ENCODE measurements at places on chromosomes 6 and 20.

- no peak for DNase-seq
Measured at GRCh38 chr6:144283646-144284477, 1.3 kb upstream of the UTRN start.

DNA sequence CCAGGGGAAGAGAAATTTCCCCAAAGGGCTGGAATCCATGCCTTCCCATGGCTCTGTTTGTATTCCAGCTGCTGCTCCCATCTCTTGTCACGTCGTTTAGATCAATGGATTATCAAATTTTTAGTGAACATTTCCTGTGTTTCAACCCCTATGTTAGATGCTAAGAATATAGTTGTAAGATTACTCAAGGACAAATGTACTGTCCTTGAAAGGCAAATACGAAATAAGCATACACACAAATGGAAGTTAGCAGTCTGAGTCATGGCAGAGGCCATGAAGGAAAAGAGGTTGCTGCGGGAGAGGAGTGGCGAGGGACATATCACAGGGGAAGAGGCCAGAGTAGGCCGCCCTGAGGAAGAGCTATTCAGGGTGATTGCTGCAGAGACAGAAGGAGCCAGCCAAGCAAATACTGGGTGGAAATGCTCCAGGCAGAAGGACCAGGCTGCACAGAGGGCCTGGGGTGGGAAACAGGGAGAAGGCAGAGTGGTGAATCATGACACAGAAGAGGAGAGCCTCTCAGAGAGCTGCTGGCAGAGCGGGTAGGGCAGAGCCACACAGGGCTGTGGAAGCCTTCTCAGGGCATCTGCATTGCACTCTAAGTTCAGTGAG is 219.2 kb upstream of the LRFN2 start:
- DNase-seq, result no peak

- DNase-seq, result no peak
Measured at GRCh38 chr6:132300323-132300949, 100.8 kb downstream of the MOXD1 start.

- DNase-seq, result no peak
Measured at GRCh38 chr6:138972226-138972665, 15.8 kb downstream of the REPS1 start.

- DNase-seq, result no peak
Measured at GRCh38 chr20:20690676-20691476, 21.6 kb downstream of the RALGAPA2 start.

All from activated CD4-positive, alpha-beta T cell treated with anti-CD3 and anti-CD28 coated beads, Interleukin-2, amount 50 U/mL, for 4 hours (primary cell).